ENCODE measurements at places on chromosomes 6 and 20.

DNA sequence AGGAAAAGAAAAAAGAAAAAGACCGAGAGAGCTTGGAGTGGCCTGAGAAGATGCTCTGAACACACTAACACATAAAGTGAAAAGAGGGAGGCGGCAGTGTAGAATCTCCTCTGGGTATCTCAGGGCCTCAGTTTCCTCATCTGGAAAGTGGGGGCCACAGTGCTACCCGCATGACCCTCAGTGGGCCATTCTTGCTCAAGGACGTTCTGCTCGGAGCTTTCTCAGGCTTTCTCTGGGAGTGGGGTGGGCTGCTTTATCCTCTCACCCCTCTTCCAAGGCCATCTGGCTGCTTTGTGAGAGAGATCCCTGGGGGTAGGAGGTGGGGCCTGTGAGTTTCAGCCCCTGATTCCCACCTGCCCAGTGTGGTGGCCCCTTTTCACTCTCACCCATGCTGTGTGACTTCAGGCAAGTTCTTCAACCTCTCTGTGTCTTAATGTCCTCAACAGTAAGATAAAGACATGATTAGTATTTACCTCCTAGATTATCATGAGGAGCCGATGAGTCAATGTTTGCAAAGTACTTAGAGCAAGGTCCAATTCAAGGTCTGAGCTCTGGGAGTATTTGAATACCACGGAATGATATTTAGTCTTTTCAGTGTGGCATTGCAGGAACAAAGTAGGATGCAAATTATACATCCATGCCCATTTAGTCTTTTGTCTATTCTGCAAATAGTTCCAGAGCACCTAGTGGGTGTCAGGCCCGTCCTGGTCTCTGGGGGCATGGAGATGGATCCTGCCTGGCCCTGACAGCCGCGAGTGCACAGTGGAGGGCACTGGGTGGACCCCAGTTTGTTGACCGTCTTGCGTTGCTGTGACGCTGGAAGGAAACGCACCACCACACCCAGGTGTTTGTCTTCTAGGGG is 34.3 kb downstream of the SRC start:
- DNase-seq, result no peak

- DNase-seq, result no peak
These were observed 359.0 kb downstream of the ESR1 start for GRCh38 chr6:152166497-152166896.

DNA sequence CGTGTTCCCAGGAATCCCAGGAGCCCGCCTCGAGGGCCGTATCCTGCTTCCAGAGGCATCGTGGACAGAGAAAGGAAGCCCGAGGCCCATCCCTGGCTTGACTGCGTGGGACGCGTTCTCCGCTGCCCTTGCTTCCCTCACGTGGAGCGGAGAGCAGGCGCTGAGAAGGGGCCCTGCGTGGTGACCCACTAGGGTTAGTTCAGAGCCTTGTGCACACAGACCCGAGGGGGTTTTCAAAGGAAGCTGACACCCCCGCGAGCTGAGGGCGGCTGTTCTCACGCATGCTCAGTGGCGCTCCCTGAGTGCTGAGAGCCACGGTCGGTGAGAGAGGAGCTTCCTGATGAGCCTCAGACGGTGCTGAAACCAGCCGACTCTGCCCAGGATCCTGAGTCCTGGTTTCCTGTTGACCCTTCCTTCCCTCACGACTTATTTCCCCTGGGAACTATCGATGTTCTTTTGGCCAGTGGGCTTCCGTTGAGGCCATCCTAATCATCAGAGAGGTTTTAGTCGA is 28.9 kb upstream of the CCR6 start:
- peak; percentile 39 for DNase-seq

DNA sequence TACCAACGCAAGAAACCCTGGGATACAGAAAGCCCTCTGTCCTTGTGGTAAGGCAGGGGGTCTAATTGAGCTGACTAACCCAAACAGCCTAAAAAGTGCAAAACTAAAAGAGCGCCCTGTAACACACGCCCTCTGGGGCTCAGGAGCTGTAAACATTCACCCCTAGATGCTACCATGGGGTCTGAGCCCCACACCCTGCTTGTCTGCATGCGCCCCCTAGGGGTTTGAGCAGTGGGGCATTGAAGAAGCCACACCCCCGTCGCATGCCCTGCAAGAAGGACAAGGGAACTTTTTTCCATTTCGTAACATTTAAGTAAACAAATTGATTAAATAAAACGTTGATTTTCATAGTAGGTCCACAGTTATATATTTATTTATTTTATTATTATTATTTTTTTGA is 616.9 kb upstream of the MAN1A1 start:
- DNase-seq, result peak; percentile 16

DNA sequence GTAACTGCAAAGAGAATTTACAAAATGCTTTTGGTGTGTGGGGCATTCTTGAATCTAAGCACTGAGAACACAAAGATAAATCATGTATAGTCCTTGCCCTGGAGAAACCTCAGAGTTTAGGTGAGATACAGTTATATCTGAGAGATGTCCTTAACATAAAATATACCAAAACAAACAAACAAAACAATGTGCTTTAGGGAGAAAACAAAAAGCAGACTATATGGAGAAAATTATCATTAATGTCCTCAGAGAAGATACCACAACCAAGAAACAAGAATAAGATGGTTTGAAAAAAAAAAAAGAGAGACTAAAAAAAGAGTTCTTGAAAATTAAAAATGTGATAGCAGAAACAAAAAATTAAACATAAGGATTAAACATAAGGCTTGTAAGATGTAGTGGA is 8.0 kb downstream of the KIF13A start:
- DNase-seq, result no peak

- DNase-seq, result no peak
These were observed 569.0 kb downstream of the KIF16B start for GRCh38 chr20:16004108-16004854.

DNA sequence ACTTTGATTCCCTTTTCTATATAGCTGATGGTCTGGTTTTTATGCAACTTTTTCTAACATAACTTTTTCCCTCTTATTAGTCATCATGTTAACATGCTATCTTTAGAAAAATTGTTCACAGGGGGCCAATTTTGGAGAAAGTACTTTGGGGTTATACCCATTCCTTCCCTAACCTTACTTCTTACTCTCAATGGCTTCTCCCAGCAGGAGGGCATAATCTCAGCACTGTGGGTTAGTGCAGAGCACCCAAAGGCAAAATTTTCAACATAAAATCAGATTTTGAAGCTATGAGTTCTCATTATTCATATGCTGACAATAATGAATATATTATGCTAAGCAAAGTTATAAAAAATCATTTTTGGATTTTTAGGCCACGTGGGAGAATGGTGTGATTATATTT is 299.2 kb downstream of the SLC35F1 start:
- no peak for DNase-seq

GRCh38 chr6:30325873-30326525 is 728 bp upstream of the TRIM39 start:
- DNase-seq, result peak; percentile 92

- peak; percentile 8 for DNase-seq
These were observed 109.2 kb downstream of the ARID1B start for GRCh38 chr6:156886409-156886808.

DNA sequence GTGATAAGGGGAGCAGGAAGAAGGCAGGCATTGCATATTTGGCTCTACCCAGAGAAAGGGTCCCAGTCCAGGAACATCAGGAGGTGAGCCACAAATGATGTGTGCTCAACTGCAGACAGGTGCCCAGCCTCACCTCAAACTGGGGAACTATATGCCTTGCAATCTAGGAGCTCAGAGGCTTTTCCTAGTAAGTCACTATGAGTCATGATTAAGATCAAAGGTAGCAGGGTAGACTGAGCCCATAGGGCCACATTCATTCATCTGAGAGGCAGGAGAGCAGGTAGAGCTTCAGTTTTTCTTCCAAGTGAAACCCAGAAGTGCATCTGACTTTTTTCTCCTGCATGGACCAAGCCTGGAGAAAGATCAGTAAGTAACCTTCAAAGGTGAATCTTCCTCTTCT is 31.3 kb downstream of the MARCKS start:
- DNase-seq, result no peak

- DNase-seq, result no peak
These were observed 19.5 kb downstream of the GSTA4 start for GRCh38 chr6:52975580-52975979.

- peak; percentile 26 for DNase-seq
These were observed 41.7 kb upstream of the EMILIN3 start for GRCh38 chr20:41408156-41408794.

DNA sequence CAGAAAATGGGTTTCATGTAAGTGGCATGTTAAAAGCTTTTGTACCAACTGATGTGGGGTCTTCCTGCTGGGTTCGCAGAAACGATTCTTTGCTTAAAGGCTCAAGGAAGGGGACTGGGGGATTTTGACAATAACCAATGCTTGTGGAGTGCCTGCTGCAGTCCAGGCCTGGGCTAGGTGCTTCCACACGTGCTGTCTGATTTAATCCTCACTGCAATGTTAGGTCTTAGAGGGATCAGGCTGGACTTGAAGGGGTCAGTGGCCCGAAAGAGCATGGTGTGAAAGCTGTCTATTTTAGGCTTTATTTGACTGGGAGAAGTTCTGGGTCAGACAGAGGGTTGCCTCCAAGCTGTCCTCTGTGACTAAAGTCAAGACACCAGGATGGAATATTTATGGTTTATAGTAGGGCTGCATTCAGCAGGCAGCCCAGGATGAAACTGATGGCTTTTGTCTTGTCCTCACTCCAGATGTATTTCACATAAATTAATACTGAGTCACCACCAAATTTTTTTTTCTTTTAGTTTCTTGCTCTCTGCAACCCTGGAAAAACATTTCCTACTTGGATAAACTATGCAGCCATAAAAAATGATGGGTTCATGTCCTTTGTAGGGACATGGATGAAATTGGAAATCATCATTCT is 219.1 kb downstream of the ZMYND8 start:
- no peak for DNase-seq

- no peak for DNase-seq
These were observed 473.9 kb downstream of the PKHD1 start for GRCh38 chr6:51613558-51613957.
